Natural killer cell treated with Interleukin-12 subunit alpha and Interleukin-12 subunit beta and Interleukin-15 and Interleukin-18, amount 100 ng/mL, for 72 hours (primary cell): ENCODE measurements at places on chromosomes 5 and 9. TPM values are rescaled to one million over a fixed set of nuclear protein-coding genes. Genes with fewer than 3 reads are reported as not detected.

GRCh38 chr9:133822430-133823065 is 84.4 kb upstream of the SARDH start:
- no peak overlapping the region for H3K27ac ChIP-seq
- H3K4me1 ChIP-seq: no peaks in the 10 kb centered on the region
- no peaks in the 10 kb centered on the region for H3K36me3 ChIP-seq
- H3K27me3 ChIP-seq: no peaks in the 10 kb centered on the region
- no peak overlapping the region for H3K4me3 ChIP-seq

Gene PRLR
- not detected for total RNA-seq

DNA sequence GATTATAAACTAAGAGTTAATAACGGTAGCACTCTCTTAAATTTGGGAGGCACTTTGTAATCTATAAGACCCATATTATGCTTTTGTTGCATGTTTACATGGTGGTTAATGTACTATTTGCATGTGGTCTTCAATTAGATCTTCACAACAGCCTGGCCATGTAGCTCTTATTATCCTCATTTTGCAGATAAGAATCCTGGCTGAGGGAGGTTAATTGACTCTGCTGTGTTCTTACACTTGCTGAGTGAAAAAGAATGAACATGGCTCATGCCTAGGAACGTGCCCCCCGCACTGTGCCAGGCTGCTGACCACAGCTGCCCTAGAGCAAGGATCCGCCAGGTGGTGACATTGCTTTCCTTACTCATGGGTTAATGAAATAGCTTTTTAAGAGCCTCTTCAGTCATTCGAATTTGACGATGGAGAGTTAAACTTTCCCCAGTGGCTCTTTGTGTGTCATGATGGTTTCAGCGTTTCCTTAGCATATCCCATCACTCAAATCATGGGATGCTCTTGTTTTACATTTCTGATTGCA is 97.9 kb downstream of the CDH6 start:
- no peak overlapping the region for H3K4me3 ChIP-seq
- no peaks in the 10 kb centered on the region for H3K36me3 ChIP-seq
- H3K4me1 ChIP-seq: no peaks in the 10 kb centered on the region
- no peak overlapping the region for H3K27ac ChIP-seq

Gene LURAP1L
- not detected for total RNA-seq

Gene MLANA
- not detected for total RNA-seq

DNA sequence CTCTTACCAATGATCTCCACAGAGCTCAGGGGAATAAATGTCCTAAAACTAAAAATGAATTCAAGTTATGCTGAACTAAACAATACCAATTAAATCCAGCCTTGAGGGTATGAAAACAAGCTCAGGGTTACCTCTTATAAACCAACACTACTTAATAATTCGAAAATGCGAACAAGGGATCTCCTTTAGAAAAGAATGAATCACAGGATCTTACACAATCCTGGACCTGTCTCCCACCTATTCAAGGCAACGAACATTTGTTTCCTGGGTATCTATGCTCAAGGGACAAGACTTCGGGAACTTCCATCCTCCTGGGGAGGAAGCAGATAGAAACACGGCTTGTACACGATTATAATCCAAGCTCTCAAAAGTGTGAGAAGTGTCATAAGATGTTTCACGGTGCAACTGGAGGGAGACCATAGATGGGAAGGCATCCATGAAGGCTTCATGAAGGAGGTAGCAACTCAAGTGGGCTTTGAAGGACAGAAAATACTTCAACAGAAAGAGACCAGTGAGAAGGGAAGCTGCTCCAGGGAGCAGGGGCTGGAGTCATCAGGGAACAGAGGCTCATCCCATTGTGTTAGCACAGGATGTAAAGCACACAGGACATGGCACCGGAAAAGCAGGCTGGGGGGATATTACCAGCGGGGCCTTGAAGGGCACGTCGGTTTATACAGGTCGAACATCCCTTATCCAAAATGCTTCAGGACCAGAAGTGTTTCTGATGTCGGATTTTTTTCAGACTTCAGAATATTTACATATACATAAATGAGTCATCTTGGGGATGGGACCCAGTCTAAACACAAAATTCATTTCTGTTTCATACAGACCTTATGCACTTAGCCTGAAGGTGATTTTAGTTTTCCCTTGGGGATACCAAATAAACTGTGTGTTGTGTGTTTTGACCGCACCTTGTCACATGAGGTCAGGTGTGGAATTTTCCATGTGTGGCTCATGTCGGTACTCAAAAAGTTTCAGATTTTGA is 87.4 kb downstream of the TLE1 start:
- no peaks in the 10 kb centered on the region for H3K36me3 ChIP-seq
- no peak for DNase-seq
- no peak overlapping the region for H3K4me3 ChIP-seq
- H3K27ac ChIP-seq: no peak overlapping the region
- no peaks in the 10 kb centered on the region for H3K27me3 ChIP-seq
- H3K4me1 ChIP-seq: peaks cover 16% of the 10 kb centered on the region
